Occipital lobe (tissue), 3 donors: ENCODE measurements at places on chromosomes 6 and 20. TPM values are rescaled to one million over a fixed set of nuclear protein-coding genes. Genes with fewer than 3 reads are reported as not detected.

The UBD gene
- total RNA-seq, result 0.47 TPM

The ENPP1 gene
- total RNA-seq, result 0.47 TPM

The WFDC10B gene
- total RNA-seq, result not detected

The KCNQ2 gene
- 167 TPM for total RNA-seq

The GJA10 gene
- total RNA-seq, result not detected

The RIPPLY2 gene
- total RNA-seq, result 12.9 TPM

The CALHM4 gene
- not detected for total RNA-seq

The ZNF311 gene
- 8.9 TPM for total RNA-seq

The NHLRC1 gene
- 2.8 TPM for total RNA-seq

The CPXM1 gene
- total RNA-seq, result 7.8 TPM

The NKX2-2 gene
- total RNA-seq, result 0.31 TPM

The HLA-DQB1 gene
- 0.16 TPM for total RNA-seq

The C4B gene
- total RNA-seq, result 9.2 TPM
